Activated T-helper 2 cell treated with anti-CD3 and anti-CD28 coated beads, Interferon-gamma antibody, Interleukin-2, Interleukin-4, amounts not matched to agents 10 μg/mL and 5 μg/mL and 100 μg/mL, durations not matched to agents 14 hours and 24 hours and 36 hours (primary cell): ENCODE measurements at places on chromosomes 13 and 19. TPM values are rescaled to one million over a fixed set of nuclear protein-coding genes. Genes with fewer than 3 reads are reported as not detected.

Gene SKA3
- total RNA-seq, result 29.4 and 29.6 TPM in 2 replicates

Gene BIVM
- 33.3 and 33.8 TPM in 2 replicates for total RNA-seq

Gene C13orf42
- not detected in 2 replicates for total RNA-seq

Gene NCLN
- 86.3 and 88.1 TPM in 2 replicates for total RNA-seq

Gene STAP2
- total RNA-seq, result 15.4 and 17.1 TPM in 2 replicates

Gene CD22
- 4.0 and 5.5 TPM in 2 replicates for total RNA-seq

Gene PGLYRP2
- total RNA-seq, result not detected in 2 replicates

Gene SIGLEC10
- total RNA-seq, result 4.0 and 6.6 TPM in 2 replicates

Gene ADGRE3
- total RNA-seq, result not detected in 2 replicates

Gene FREM2
- 0.37 and 0.39 TPM in 2 replicates for total RNA-seq

Gene GAS6
- total RNA-seq, result 0.14 and 0.32 TPM in 2 replicates

Gene RFPL4A
- not detected in 2 replicates for total RNA-seq

Gene SELENOV
- total RNA-seq, result not detected in 2 replicates

Gene ALKBH6
- total RNA-seq, result 49.9 and 54.3 TPM in 2 replicates

Gene GIPR
- total RNA-seq, result 9.3 and 9.5 TPM in 2 replicates

Gene C3
- total RNA-seq, result 4.4 and 6.3 TPM in 2 replicates

Gene EBI3
- total RNA-seq, result 47.0 and 55.4 TPM in 2 replicates

Gene KIR3DL2
- 0.64 and 0.69 TPM in 2 replicates for total RNA-seq
